Inflammatory macrophage treated with lipopolysaccharide for 1 hour (primary cell): ENCODE measurements at places on chromosomes 1 and 21.

- DNase-seq: no peak
Observed at GRCh38 chr1:69320757-69321211, 246.9 kb upstream of the LRRC7 start.

- peak; percentile 71 for DNase-seq
Observed at GRCh38 chr1:208652296-208653160, 408.3 kb upstream of the PLXNA2 start.

- DNase-seq: no peak
Observed at GRCh38 chr21:38439426-38439825, 58.9 kb downstream of the ERG start.

- DNase-seq: no peak
Observed at GRCh38 chr1:150815871-150816270, 7.8 kb upstream of the CTSK start.

DNA sequence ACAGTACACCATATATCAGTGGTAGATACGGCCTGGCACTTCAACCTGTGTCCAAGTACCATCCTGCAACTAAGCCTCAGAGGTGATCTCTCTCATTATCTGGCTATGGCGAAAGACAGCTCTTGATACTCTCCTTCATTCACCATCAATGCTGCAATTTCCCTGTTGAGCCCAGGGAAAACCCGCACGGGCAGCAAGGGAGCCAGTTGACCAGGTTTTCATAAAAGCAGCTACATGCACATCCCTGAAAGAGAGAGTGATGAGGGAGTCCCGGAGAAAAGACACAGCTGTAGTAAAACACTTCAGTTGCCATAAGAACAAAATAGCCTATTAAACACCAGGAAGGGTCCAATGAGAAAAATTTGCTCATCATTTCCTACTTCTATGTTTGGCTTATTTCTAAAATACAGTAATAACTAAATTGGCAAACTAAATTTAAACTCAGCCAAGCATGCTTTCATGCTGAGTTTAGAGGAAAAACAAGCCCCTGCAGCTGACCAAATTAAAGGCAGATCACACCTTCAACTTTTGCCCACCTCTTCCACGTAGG lies 68.3 kb downstream of the CAPZB start:
- DNase-seq: no peak

GRCh38 chr1:186620566-186621350 lies 59.5 kb downstream of the PTGS2 start:
- DNase-seq: peak; percentile 71

- DNase-seq: no peak
Observed at GRCh38 chr1:199311478-199312262, 672.8 kb downstream of the PTPRC start.

GRCh38 chr1:85628791-85629531 lies 48.4 kb downstream of the CCN1 start:
- DNase-seq: no peak

- DNase-seq: no peak
Observed at GRCh38 chr1:150121236-150121862, 28.4 kb upstream of the PLEKHO1 start.

GRCh38 chr1:105137543-105138457 lies 1388.1 kb downstream of the AMY1C start:
- DNase-seq: no peak

DNA sequence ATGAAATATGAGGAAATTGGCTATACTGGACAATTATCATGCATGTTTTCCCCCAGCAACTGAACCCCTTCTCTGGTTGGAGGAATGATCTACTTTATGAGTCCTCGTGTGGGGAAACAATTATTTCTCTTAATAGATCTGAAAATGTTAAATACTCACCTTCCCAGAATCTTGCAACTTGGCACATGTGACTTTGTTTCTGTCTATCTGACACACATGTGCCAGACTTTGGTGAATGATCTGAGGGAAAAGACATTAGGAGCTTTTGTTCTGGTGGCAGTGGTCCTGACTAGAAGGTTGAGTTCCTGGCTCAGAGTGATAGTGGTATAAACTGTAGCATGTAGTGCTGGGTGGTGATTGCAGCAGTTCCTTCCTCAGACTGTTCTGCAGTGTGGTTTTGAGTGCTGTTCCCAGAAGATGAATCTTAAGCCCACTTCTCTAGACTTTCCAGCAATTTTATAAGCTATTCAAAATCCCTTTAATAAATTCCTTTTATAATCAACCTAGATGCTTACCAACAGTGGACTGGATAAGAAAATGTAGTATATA lies 59.3 kb upstream of the B3GALNT2 start:
- DNase-seq: no peak

DNA sequence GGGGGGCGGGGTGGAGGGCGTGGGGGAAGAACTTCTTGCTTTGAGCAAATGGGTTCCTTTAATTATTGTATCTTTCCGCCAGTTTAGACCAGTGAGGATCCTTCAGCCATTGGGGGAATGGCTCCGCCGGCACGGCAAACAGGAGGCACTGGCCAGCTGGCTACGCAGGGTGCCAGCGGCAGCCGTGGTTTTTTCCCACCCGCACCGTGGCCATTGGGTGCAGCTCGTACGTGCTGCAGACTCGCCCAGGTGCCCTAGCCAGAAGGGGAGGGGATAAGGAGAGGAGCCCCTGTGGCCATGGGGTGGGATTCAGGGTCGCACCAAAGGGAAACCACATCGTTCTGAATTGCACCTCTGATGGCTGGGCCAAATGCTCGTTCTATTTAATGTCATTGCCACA lies 65.6 kb downstream of the RGSL1 start:
- no peak for DNase-seq

- DNase-seq: no peak
Observed at GRCh38 chr1:15192916-15193550, 39.5 kb downstream of the TMEM51 start.

DNA sequence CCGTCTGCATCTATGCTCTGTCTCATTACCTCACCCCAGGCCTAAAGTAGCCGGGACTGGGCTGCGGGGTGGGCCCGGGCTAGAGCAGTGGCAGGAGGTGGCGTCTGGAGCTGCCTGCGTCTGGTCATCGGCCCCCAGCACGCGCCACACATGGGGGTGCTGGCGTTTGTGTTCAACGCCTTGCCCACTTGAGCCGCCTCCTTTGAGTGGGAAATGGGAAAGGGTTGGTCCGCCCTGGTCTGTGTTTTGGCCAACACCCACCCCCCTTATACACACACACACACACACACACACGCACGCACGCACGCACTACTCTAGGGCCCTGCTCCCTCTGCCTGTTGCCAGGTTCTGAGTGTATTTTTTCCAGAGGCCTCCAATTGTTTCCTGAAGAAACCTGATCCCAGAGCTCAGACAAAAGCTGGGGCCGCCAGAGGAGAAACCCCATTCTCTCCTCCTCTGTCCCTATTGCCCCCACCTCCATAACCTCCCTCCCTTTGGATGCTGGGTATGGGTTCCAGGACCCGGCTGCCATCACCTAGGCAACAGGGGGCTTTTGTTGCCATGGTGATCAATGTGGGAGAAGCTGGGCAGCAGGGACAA lies 10.1 kb downstream of the VANGL2 start:
- no peak for DNase-seq

- DNase-seq: no peak
Observed at GRCh38 chr1:198934426-198934825, 295.6 kb downstream of the PTPRC start.

GRCh38 chr1:12078938-12079861 lies 16.1 kb downstream of the TNFRSF8 start:
- peak; percentile 53 for DNase-seq

- no peak for DNase-seq
Observed at GRCh38 chr1:229942501-229942900, 124.5 kb upstream of the GALNT2 start.

- DNase-seq: peak; percentile 16
Observed at GRCh38 chr1:80926531-80926930, 874.2 kb upstream of the ADGRL2 start.

DNA sequence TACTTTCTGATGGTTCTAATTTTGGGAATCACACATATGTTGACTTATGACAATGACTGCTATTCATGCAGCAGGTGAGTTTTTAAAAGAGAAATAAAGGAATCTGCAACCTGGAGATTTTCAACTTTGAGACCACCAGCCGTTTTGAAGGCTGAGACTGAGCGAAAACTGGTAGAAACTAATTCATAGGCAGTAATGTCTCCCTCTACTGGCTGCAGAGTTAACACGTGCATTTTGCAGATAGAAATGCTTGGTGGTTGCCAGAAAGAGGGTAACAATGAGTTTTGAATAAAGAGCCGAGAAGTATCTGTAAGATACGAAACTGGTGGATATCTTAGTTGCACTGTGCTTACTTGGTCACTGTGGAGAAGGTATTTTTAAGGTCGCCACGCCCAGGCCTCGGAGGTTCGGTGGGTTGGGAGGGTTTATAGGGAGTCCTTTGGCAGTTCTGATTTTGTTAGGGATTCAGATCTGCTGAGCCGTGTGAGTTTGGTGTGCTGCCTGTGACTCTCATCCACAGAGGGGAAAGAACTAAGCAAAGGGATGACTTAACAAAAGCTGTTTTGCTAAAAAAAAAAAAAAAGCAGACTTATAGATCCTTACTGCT lies 83.0 kb downstream of the RYR2 start:
- no peak for DNase-seq

DNA sequence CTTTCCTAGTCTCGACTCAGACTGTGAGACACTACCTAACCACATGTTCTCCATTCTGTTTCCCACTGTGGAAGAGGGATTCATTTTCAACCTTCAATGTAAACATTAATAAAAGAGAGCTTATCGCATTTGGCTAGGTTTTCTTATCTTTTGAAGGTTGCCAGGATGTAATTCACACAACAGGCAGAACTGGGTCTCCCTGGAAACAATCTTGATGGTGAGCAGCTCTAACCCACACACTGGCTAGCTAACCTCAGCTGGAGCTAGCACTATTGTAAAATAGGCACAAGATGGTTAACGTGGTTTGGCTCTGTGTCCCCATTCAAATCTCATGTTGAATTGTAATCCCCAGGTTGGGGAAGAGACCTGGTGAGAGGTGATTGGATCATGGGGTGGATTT lies 75.1 kb downstream of the ZSCAN20 start:
- DNase-seq: no peak

GRCh38 chr1:37728416-37728815 lies 36.1 kb downstream of the CDCA8 start:
- DNase-seq: no peak

DNA sequence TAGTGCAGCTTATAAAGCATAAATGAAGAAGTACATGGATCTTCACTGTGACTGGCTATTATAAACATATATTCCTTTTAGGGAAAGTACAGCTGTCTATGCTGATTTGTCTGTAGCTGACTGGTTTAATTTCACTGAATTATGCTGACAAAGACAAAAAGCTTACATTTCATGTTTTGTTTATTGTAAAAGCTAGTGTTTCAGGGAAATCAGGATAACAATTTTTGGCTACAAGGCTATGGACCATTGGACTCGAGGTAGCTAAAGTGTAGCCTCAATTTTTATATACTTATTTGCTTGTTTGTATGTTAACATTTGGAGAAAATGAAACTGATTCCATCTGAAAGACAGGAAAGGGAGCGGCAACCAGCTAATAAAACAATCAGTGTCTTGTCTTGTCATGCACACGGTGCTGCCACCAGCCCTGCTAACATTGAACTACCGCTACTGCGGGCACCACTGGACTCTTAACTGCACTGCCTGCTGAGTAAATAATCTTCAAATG lies 480.2 kb downstream of the COL11A1 start:
- no peak for DNase-seq

- DNase-seq: no peak
Observed at GRCh38 chr1:113990961-113991360, 11.7 kb downstream of the OLFML3 start.

DNA sequence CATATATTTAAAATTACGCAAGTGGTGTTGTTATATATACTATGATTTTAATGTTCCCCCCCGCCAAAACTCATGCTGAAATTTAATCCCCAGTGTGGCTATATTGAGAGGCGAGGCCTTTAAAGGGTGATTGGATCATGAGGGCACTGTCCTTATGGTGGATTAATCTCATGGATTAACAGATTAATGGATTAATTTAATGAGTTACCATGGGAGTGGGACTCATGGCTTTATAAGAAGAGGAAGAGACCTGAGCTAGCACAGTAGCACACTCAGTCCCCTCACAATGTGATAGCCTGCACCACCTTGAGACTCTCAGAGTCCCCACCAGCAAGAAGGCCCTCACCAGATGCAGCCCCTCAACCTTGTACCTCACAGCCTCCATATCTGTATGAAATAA lies 34.8 kb downstream of the C1orf198 start:
- no peak for DNase-seq

DNA sequence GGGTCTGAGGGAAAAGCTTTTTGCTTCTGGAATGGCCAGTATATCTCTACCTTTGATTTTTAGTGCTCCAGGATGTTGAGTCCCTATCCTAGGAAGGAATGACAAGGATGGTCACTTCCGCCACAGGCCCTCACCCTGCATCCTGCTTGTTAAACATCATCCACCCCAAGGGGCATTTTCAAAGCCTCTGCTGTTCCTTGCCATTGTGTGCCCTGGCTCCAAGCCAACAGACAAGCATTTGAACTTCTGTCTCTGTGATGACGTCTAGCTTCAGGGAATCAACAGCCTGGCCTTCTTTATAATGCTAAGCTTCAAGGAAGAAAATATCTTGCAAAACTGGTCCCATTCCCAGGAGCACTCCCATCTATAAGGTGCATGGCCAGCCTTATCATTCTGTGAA lies 12.3 kb upstream of the JAM2 start:
- DNase-seq: no peak

DNA sequence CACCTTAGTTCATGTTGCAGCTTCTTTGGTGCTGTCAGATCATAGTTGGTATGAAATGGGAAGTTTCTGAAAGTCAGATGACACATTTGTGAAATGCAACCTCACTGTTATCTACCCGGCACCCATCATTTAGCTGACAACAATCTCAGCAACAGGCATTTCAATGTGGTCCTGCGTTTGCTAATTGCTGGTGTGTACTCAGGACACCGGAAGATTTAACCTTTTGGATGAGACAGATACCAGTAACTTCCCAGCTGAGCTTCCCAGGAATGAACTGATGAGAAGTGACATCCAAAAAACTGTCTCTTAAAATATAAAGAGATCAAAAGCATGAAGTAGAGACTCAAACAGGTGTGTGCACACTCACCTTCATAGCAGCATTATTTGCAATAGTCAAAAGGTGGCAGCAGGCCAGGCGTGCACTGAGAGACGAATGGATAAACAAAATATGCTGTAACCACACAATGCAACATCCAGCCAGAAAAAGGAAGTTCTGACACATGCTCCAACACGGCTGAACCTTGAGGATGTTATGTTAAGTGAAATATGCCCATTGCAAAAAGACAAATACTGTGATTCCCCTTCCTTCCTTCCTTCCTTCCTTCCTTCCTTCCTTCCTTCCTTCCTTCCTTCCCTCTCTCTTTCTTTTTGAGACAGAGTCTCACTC lies 7.9 kb upstream of the CLDN14 start:
- peak; percentile 45 for DNase-seq

GRCh38 chr1:244626709-244627108 lies 26.2 kb upstream of the DESI2 start:
- DNase-seq: no peak

DNA sequence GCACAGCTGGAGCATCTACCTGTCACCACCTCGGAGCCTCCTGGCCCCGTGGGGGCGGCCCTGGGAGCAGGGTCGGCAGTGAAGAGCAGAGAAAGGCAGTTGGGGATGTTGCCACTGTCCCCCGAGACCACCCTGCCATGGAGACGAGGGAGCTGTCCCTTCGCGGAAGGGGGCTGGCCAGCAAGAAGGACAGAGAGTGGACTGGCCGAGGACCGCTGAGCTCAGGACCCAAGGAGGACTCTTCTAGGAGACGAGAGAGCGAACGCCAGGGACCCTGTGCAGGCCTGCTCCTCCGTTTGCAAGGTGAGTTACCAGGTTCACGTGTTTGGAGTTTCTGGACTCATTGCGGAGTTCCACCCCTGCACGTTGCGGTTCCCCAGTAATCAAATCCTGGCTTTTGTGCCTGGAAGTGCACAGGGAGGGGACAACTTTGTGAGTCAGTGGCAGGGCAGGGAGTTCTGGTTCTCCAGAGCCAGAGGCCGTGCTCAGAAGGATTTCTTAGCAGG lies 5.6 kb upstream of the POFUT2 start:
- DNase-seq: no peak
